Mesenteric fat pad (tissue), 1 donor: ENCODE measurements at places on chromosomes 16 and 17. TPM values are rescaled to one million over a fixed set of nuclear protein-coding genes. Genes with fewer than 3 reads are reported as not detected.

PRAC1 gene
- not detected for total RNA-seq

SLC52A1 gene
- total RNA-seq, result 0.22 TPM

RHBDF2 gene
- total RNA-seq, result 52.7 TPM

CES5A gene
- total RNA-seq, result not detected

GRB7 gene
- 0.29 TPM for total RNA-seq
